ENCODE measurements at places on chromosomes 5 and 9.
A peak's percentile ranks its signal among the peaks of the same experiment; 100 is the strongest.

GRCh38 chr9:130616451-130616850 lies 37.1 kb downstream of the FUBP3 start:
- no peak for DNase-seq

- no peak for DNase-seq
Measured at GRCh38 chr9:103041961-103042360, 46.8 kb downstream of the CYLC2 start.

DNA sequence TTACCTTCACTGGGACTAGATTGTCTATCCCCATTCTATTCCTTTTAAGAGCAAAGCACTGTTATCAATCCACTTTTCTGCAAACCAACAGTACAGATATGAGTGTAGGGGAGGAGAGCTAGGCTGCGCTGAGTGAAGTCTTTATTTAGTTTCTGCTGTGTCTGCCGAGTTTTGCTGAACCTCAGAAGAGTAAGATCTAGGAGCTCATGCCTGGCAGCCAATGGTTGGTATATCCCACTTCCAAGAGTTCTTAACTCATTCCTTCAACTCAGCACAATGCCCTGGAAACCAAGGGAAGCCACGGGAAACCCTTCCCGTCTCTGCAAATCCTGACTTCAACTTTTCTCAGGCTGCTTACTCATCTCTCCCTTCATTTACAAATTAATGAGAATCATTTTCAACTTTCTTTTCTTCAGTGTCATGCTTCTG lies 58.0 kb upstream of the JAK2 start:
- no peak for DNase-seq

- no peak for DNase-seq
Measured at GRCh38 chr5:59279979-59280378, 613.5 kb downstream of the PDE4D start.

DNA sequence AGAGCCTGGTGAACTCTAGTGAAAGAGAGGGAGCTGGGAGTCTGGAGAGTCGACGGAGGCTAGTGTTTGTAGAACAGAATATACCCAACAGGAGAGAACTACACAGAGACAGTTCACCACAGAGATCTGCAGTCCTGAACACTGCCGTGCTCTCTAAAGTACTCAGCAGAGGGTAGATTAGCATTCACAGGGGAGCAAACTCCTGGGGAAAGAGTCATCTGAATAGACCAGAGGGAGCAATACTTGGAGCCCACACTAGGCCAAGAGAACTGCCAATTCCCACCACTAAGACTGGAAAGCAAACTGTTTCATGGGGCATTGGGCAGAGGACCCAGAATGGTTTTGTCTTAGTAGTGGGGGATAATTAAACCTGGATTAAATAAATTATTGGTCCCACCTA lies 235.6 kb downstream of the EDIL3 start:
- DNase-seq: no peak

DNA sequence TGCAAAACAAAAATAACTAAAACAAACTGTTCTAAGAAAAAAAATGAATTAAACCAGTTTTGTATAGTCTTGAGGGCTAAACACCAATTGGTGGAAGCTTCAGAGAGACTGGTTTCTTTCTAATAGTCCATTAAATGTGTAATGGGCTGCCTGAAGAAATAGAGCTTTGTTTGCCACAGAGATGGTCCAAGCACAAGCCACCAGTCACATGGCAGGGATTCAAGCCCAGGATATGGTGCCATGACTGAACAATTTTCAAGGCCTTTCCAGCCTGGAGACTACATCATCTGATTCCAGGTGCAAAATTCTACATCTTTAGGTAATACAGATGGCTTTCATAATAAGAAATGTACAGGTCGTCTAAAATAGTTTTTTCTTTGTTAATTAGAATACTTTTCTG lies 355.3 kb downstream of the NR2F1-AS1 start:
- no peak for DNase-seq

DNA sequence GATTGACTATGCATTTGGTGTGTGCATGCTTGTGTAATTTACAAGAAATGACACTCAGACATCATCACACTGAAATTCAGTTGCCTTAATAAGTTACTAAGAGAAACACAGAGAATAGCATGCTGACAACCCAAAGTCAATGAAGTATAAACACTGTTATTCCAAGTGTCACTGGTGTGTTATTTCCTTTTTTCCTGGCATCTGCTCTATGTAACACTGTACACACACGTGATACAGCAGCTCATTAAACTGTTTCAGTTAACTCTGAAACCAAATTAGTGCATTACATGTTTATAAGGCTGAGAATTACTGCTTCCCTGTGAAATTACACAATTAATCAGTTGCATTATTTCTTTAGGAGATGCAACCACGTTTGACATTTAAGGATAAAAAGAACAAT lies 252.7 kb downstream of the EFNA5 start:
- DNase-seq: no peak

- no peak for DNase-seq
Measured at GRCh38 chr5:29930316-29930715, 1263.2 kb upstream of the CDH6 start.

DNA sequence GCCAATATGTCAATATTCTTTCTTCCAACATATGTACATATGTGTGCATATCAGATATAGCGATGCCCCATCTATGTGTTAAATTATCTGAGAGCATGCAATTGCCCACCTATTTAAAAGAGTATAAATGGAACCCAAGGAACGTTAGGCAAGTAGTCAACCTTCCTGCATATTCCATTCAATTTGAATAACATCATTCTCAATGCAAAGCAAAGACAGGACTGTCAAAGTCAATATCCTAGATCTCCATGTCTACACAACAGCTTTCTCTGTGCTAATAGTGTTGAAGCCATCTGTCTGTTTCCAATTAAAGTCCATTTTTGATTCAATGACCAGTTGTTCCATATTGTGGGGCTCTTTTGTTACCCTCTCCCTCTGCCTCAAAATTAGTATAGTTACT lies 85.3 kb upstream of the COX7C start:
- no peak for DNase-seq

- no peak for DNase-seq
Measured at GRCh38 chr9:115289757-115290208, 171.8 kb upstream of the TNC start.

DNA sequence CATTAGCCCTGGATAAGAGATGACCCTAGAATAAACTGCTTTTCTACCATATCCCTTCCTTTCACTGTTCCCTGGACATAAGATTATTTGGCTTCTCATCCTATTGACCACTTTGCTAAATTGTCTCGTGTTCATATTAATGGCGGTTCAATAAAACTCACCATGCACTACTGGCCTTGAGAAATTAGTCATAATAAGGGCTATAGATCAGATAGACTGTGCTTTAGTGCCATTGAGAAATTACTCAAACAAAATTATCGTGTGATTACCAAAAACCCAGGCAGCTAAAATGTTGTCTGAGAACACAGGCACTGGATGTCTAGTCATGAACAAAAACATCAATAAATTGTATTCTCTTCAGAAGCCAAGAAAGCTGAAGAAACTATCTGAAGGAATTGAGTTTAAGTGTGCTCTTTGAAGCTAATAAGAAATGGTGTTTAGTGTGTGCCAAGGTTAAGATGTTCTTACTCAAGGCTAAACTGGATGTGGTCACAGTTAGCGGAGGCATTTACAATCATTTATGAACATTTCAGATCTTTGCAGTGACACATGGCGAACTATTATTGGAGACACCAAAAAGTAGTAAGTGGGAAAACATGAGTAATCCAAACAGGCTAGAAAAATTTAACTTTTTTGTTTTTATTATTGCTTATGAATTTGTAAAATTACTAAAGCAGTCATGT lies 460.4 kb upstream of the RORB start:
- no peak for DNase-seq

DNA sequence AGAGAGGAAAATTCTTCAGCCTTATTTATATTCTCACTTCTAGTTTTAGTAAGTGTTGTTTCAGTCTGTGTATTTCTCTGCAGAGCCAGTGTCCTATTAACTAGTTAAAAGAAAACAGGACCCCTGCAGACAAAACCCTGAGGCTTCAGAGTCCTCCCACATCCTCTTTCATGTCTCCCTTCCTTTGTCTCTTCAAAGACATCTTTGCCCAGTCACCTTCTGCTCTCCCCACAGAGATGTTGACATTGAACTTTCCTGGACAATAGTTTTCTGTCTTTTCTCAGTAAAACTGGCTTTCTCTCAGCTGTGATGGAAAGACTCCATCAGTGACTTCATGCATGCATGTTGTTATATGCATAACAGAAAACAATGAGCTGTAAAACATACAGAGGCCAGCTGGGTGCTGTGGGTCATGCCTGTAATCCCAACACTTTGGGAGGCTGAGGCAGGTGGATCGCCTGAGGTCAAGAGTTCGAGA lies 20.2 kb downstream of the GRAMD2B start:
- no peak for DNase-seq

GRCh38 chr5:169336242-169336641 lies 35.3 kb upstream of the SLIT3 start:
- no peak for DNase-seq

- no peak for DNase-seq
Measured at GRCh38 chr5:132790201-132790865, 13.3 kb upstream of the SEPTIN8 start.

DNA sequence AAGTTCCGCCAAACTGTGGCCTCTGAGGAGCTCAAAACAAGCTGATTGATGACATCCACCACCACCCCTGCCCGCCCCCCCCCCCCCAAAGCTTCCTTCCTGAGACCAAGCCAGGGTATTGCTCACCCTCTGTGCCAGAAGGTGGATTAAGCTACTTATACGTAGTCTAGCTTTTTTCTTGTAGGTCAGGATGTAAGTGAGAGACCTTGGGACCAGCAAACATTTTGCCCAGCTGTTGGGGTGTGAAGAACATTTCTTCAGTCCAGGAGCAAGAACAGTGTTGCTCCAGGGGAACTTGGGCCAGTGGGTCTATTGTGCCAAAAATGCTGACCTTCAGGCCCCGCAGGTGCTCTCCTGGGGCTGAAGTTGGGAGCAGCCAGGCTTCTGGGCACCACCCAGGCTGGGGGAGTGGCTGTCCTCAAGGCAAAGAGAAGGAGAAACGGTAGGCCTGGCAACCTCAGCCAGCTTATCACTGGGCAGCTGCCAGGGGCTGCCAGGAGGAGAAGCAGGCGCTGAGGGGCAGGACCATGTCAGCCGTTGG lies 18.0 kb downstream of the NEURL1B start:
- no peak for DNase-seq

GRCh38 chr5:3022665-3023064 lies 271.2 kb upstream of the IRX2 start:
- DNase-seq: no peak

GRCh38 chr5:122730037-122730436 lies 44.8 kb upstream of the SNX2 start:
- DNase-seq: no peak

DNA sequence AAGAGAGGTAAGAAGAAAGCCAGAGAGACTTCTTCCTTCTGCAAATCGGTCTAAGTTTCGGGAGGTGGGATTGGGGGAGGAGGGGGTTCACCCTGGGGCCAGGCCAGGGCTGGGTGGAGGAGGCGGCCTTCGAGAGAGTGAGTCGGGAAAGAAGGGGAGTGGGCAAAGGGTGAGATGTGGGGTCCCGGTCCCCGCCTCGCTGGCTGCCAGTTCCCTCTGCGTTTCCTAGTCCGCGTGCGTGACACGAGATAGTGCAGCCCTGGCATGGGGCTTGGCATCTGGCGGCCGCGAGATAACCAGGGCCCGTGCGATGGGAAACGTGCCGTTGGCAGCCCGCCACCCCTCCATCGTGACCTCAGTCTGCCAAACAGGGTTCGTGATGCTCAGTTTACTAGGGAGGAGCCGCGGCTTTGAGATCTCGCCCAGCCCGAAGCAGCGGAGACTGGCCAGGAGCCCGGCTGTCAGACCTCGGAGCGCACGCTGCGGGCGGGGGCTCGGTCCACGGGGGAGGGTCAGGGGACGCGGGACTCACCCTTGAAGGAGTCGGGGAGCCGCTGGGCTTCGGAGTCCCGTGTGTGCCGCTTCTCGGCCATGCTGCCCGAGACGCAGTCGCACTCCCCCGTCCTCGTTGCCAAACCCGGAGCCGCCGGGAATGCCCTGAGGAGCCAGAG lies at the start of gene STOM:
TSS of gene STOM (minus strand) at position 656 of the 671 bp plus-strand sequence. CDS start at position 593, 63 bp downstream.
- DNase-seq: peak; percentile 71

DNA sequence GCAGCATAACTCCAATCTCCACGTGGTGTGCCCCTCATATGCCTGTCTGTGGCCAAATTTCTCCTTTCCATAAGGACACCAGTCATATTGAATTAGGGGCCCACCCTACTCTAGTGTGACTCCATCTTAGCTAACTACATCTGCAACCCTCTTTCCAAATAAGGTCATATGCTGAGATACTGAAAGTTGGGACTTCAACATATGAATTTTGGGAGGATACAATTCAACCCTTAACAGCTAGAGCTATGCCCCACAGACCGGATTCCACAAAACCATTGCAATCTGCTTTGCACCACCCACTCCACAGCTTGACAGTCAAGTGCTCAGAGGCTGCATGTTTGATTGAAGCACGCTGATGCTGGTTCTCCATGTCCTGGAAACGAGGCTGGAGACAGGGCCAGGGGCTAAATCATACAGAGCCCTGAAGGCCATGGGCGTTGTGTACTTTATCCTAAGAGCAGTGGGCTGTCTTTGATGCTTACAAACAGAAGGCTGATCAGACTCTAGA lies 122.8 kb downstream of the MTX3 start:
- no peak for DNase-seq

DNA sequence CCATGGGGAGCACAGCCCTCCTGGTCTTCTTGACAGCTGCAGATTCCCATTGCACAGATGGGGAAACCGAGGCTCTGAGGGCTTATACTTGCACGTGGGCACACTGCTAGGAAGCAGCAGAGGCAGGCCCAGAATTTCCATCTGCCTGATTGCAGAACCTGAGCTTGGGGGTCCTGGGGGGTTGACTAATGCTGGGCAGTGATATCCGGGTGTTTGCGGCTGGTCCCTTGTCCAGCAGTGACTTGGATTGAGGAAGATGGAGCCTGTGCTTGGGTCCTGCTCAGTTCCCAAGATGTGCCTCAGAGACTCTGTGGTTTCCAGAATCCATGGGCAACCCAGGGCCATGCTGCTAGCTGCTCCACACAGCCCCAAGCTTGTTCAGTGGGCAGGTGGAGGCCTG lies 91.2 kb downstream of the PHF2 start:
- DNase-seq: peak; percentile 14

DNA sequence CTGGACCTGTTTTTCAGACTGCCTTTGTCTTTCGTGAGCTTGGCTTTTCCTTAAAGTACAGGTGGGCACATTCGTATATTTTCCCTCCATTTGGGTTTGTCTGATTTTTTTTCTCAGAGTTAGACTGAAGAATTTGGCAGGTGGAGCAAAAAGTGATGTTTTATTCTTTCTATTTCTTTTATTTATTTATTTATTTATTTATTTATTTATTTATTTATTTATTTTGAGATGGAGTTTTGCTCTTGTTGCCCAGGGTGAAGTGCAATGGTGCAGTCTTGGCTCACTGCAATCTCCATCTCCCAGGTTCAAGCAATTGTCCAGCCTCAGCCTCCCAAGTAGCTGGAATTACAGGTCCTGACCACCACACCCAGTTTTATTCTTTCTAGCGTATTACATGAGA lies 1805.1 kb upstream of the WWC1 start:
- no peak for DNase-seq
